Stimulated activated CD8-positive, alpha-beta memory T cell treated with anti-CD3 and anti-CD28 coated beads, Interleukin-4, amount 100 ng/mL, for 4 hours (primary cell): ENCODE measurements at places on chromosomes 4 and X.

DNA sequence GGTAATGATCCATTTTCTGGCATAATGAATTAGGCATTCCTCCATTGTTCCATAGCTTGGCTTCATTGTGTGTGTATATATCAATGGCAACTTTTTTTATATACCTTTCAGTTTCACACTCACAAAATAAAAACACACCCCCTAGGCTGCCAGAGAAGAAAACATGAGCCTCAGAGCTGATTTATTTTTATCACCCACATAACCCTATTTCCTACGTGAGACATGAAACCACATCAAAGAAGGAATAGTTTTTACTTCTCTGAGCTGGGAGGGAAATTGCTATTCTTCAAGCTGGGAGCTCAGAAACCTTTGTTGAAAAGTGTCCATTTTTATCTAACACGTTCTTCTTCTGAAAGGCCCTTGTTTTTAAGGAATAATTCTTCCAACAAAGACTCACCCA lies 126.7 kb upstream of the RAI2 start:
- no peak for DNase-seq

- no peak for DNase-seq
These were observed 48.7 kb upstream of the STX18 start for GRCh38 chr4:4590546-4590945.

DNA sequence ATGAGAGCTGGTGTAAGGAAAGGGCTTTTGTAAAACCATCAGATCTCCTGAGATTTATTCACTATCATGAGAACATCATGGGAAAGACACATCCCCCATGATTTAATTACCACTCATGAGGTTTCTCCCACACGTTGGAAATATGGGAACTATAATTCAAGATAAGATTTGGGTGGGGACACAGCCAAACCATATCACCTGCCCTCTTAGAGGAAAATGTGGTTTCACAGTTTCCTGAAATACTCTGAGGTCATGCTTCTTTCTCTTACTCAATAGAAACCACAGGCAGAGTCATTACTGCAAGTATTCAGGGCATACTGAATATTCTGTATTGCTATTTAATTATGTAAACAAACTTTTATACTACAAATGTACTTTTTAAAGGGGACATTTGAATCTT lies 1453.3 kb downstream of the PCDH18 start:
- no peak for DNase-seq

DNA sequence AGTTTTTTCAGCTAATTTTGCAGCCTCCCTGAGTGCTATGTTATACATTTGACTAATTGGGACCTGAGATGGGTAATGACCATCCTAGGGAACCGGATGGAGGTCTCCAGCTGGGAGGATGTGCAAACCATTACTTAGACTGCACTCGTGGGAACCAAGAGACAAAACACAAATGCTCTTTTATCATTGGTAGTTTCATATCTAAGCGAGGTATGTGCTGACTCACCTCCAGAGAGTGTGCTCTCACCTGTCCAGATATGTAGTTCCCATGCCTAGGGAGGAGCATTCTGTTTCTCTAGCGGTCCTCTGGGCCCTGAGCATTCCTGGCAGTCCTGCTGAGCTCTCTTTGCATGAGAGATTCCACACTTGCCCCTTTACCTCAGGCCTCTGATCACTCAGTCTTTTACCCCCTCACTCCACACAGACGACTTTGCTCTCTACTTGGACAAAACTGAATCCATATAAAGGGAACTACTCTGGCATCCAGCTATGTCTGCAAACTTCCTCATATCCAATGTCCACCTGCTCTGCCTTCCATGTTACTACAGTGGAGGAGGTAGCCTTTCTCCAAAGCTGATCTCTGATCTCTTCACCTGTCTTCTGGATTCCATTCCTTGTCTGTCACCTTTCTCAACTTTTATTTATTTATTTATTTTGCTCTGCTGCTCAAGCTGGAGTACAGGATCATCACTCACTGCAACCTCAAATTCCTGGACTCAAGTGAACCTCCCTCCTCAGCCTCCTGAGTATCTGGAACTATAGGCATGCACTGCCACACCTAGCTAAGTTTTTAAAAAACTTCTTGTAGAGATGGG lies 88.4 kb downstream of the LRP2BP start:
- no peak for DNase-seq
